ENCODE measurements at places on chromosomes 4 and X.

GRCh38 chr4:83231620-83232076, 53.0 kb downstream of the COQ2 start:
- DNase-seq, result peak; percentile 25

GRCh38 chr4:78517050-78517652, 34.4 kb upstream of the ANXA3 start:
- DNase-seq, result no peak

GRCh38 chr4:77201343-77201742, 44.3 kb downstream of the CCNG2 start:
- no peak for DNase-seq

DNA sequence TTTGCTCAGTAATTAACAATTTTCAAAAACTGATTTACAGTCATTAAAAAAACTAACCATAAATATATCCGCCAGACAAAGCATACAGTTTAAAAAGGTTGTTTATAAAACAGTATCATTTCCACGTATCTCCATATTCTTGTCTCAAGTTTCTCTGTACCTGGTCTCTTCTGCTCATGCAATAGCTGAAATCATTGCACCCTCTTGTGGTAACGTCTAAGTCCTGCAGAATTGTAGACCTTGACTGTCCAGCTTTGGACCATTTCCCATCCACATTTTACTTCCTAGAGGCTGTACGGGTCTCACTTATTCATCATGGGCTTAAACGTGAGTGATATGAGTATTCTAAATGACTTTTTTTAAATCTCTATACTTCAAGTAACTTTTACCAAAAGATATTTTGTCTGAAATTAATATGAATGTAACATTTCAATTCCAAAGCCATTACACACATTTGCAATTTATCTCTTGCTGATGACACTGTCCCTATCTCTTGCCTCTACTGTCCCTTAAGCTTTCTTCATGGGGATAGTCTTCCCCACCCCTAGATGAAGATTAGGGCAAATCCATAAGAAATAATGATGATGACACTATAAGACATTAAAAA, 118.5 kb downstream of the BTC start:
- DNase-seq, result no peak

- DNase-seq, result no peak
Measured at GRCh38 chrX:111520506-111520905, 9.1 kb downstream of the SERTM2 start.
